AG09309 (cell line): ENCODE measurements at places on chromosomes 3 and 15.

DNA sequence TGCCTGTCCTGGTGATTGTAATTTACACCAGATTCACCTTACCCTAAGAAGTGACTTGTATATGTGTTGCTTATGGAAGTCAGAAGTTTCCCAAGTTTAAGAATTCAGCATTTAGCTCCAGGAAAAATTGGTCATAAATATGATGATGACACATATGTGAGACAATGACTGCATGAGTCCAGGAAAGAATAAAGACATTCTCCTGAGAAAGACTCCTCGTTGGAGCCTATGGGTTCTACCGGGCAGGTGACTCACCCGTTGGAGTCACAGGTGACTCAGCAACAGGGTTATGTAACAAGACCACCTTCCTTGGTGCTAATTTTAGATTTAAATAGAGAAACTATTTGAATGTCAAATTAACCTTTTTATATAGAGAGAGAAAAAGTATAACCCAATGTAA lies 662.4 kb downstream of the FHIT start:
- DNase-seq: no peak

DNA sequence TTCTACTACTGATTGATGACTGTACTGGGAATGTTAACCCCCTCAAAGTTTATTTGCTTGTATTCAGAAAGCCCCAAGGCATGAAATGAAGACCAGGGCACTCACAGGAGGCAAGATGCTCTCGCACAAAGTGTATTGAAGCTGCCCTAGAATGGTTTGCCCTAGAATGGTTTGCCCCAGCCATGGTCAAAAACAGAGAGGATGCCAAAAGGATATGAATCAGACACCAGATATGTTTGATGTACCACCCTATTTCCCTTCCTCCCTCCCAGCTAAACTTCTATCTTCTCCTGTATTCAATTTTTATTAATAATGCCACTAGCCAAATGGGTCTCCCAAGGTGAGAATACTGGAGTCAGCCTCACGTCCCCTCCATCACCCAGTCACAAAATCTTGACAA lies 101.3 kb downstream of the TMCO5A start:
- no peak for DNase-seq

DNA sequence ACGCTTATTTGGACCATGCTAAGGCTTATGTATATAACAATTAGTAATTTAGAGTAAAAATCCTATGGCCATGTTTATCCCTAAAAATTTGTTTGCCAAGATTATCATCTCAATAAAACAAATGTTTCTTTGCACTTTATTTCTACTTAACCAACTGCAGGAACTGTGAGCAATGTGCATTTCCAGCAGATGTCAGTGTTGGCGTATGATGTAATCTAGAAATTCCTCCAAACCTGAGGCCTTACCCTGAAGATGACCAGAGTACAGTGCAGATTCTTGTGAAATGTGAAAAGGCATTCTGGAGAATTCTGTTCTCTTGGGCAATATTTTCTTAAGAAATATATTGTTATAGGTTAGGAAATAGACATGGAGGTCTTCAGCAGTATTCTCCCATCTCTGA lies 205.9 kb downstream of the MBNL1 start:
- DNase-seq: peak; percentile 69

DNA sequence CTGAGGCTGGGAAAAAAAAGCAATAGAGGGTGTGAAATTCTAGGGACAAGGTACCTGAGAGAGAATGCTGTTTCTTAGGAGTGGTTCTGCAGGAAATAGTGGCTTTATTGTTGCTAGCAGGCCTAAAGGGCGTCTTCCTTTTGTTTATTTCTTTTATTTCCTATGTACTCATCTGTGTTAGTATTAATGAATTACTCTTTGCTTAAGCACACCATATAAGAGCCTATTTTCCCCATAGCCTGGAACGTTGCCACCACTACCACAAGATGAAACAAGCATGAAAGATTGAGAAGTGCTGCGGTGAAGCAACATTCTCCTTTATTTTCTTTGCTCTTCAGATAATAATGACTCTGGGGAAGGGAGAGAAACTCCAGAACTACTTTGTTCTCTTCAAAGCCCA lies 21.3 kb upstream of the GOLIM4 start:
- DNase-seq: no peak

- no peak for DNase-seq
Observed at GRCh38 chr3:154225536-154225935, 98.8 kb downstream of the DHX36 start.

DNA sequence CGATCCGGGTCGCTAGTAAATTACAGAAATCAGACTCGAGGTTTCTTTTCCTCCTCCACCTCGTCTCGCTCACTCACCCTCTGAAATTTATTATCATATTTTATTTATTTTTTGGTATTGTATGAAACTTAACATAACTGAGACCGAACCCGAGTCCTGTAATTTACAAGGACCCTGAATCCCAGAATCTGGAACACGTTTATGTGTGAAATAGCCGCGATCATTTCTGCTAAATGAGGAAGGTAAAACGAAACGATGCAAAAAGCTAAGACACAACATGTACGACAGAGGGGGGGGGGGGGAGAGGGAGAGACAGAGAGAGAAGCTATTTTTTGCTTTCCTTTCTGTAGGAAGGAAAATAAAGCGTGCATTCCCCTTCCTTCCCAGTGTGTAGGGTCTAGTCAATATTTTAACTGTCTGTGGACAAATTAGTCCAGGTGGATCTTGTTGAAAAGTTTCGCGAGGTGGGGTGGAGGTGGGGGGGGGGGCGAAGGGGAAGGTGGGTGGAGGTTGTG lies 1.6 kb downstream of the BBX start:
- DNase-seq: no peak

GRCh38 chr3:173191611-173192010 lies 50.6 kb upstream of the SPATA16 start:
- DNase-seq: no peak

GRCh38 chr3:32428092-32429068 lies 36.7 kb downstream of the CMTM7 start:
- DNase-seq: no peak

DNA sequence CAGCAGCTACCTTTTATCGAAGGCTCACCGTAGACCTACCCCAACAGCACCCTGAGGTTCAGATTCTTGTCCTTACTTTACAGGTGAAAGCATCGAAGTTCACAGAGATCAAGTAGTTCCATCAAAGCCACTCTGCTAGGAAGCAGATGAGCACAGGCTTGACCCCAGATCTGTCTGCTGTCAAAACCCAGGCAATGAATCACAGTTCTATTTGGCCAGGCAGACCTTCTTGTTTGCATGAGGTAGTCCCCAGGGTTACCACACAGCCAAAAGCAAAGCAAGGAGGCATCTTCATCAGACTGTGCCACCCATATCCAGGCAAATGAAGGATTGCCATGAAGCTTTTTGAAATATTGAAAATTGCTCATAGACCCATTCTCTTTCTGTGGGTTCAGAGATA lies 33.0 kb downstream of the HES1 start:
- DNase-seq: no peak

GRCh38 chr3:70431911-70432310 lies 119.5 kb upstream of the MDFIC2 start:
- DNase-seq: no peak

- DNase-seq: no peak
Observed at GRCh38 chr15:91308855-91309254, 208.8 kb downstream of the SV2B start.

DNA sequence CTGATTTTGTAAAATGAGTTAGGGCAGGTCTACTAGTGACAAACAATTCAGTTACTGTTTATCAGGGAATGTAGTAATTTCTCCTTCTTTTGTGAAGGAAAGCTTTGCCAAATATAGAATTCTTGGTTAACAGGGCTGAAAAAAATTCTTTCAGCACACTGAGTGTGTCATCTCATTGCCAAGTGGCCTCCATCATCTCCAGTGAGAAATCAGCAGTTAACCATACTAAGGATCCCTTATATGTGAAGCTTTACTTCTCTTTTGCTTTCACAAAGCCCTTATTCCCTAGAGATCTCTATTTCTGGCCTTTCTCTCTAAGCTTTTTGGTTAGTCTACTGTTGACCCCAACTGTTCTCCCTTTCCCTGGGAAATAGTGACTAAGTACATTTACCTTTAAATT lies 269.1 kb downstream of the SCAPER start:
- DNase-seq: no peak

DNA sequence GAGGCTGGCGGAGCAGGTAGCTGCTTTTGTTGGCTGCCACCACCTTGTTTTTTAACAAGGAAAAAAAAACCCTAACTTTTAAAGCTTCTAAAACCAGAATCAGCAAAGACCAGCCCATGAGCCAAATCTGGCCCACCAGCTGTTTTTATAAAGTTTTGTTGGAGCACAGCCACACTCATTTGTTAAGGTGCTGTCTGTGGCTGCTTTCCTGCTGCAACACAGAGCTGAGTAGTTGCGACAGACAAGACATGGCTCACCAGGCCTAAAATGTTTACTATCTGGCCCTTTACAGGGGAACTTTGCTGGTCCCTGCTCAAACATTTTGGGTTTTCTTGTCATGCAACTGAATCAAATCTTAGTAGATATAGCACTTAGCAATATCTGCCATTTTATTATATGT lies 18.9 kb downstream of the EFCAB12 start:
- DNase-seq: no peak

DNA sequence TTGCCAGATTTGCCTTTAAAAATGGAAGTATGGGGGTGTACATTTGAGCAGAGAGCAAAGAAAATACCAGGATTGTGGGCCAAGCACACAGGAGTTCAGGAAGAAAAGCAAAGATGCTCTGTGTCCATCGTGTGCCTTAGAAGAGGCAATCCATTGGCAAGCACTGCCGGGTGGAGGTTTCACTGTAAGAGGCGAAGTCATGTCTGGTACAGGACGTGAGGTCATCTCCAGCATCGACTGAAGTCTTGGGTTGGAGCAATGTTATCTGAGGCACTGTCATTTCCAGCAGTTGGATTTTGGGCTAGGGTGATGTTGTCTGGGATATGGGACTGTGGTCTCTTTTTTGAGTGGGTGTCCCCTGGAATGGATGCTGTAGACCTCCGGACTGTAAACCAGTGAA lies 4.8 kb upstream of the RGMA start:
- no peak for DNase-seq

DNA sequence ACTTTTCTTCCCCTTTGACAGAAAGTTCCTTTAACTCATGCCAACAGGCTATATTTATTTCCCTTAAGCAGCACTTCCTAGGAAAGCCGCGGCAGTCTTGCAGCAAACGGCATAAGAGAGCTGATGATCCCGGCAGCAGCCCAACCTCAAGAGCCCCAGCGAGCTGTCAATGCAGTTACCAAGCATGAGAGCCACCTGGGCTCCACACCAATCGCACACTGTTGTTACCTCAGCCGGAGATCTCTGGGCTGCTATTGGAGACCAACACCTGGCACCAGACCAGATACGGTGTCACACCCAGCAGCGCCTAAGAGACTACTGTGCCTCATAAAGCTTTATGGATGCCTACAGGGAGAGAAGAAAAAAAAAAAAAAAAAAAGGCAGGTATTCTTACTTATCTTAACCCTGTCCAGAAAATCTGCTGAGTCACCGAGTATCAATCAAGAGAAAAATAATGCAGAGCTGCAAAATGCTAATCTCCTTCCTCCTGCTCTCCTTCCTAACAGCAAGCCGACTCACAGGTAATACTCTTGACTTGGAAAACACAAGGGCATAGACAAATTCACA lies 11.7 kb downstream of the ABCC5 start:
- no peak for DNase-seq

DNA sequence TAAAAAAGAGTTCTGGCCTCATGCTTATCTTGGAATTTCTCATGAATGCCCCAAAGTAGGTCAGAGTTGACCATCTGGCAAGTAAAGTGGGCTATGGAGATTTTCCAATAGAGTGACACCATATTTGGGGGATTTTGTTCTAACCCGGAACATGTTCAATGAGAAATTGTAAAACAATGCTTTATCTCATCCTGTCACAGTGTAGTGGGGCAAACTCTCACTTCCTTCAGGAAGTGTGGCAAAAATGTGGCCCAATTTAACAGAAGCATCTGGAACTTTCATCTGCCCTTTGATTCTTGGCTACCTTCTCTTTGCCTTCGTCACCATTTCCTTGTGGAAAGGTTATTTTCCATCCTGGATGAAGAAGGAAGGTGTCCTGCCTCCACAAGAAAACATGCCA lies 70.8 kb downstream of the ADAMTS9 start:
- no peak for DNase-seq

GRCh38 chr15:89917442-89918101 lies 4.8 kb upstream of the ARPIN start:
- DNase-seq: no peak

- DNase-seq: no peak
Observed at GRCh38 chr3:195255571-195256501, 15.1 kb downstream of the XXYLT1 start.

DNA sequence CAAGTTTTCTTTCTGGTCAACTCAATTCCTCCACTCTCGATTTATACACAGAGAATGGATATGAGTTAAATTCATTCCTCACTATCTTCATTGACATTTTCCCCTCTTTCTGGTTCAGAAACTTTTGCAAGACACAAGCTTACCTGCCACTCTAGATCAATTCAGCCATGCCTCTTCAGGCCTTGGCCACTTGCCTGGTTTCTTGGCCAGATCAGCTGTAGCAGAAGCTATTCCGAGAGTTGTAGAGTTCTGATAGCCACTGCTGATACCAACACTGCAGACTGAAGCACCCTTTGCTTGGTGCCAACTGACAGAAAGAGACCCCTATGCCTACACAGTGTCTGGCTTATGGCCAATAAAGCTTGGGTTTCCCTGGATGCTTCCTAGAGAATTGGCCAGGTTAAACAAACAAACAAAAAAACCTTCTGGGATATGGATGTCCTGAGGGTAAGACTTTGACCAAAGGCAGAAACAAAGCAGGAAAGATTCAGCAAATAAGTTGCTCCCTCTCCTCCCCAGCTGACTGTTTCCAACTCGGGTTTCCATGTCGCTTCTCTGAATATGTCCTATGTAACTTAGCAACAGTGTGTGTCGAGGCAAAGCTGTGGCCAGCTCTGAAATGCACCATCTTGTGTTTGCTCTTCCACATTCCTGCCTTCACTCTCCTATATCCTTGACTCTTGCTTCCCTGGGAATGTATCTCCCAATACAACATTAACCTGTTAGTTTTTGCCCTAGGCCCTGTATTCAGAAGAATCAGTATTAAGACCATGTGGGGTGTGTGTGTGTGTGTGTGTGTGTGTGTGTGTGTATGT lies 521.6 kb downstream of the EPHA3 start:
- DNase-seq: no peak

DNA sequence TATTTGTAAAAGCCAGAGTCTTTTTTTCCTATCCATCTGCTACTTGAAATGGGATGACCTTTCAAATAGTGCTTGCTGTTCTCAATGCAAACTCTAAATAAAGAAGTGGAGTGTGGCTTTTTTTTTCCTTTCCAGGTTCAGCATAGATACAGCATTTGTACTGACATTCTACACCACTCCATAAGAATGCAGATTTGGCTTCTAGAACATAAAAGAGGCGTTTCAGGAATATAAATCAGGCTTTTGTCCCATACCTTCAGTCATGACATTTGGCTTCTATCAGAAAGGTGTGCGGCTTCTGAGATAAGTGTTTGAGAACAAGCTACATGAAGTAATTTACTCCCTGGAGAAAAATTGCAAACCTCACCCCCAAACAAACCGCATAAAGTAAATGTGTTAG lies 553.1 kb downstream of the FHIT start:
- no peak for DNase-seq

DNA sequence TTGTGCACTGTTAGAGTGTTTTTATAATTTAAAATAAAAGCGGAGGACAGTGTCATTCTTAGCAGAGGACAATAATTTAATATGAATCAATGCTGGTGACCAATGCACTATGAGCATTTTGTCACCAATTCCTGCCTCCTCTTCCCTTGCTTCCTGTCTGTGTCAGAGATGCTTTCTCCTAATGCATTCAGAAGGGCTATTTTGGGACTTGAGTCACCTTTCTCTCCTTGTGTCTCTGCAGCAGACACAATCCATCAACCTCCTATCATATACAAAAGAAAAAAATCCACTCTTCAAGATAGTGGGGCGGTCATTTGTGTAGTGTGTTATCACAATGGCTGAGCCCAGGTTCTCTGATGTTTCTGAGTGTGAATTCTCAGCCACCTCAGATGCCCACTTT lies 191.9 kb upstream of the VEPH1 start:
- no peak for DNase-seq
